Activated naive CD8-positive, alpha-beta T cell treated with anti-CD3 and anti-CD28 coated beads, Interleukin-2, amount 50 U/mL, for 16 hours (primary cell): ENCODE measurements at places on chromosomes 4 and X.

GRCh38 chr4:109332926-109333464 lies 30.5 kb upstream of the COL25A1 start:
- DNase-seq = no peak

GRCh38 chr4:16642897-16643296 lies 255.5 kb downstream of the LDB2 start:
- no peak for DNase-seq

- DNase-seq = no peak
These were observed 1223.7 kb upstream of the AGA start for GRCh38 chr4:178665916-178666315.

- no peak for DNase-seq
These were observed 55.6 kb downstream of the RHOXF2B start for GRCh38 chrX:120021927-120022326.
